Activated B cell treated with CpG ODN at 0.5 μM for 24 hours (primary cell): ENCODE measurements at places on chromosomes 7 and 10. TPM values are rescaled to one million over a fixed set of nuclear protein-coding genes. Genes with fewer than 3 reads are reported as not detected.

DNA sequence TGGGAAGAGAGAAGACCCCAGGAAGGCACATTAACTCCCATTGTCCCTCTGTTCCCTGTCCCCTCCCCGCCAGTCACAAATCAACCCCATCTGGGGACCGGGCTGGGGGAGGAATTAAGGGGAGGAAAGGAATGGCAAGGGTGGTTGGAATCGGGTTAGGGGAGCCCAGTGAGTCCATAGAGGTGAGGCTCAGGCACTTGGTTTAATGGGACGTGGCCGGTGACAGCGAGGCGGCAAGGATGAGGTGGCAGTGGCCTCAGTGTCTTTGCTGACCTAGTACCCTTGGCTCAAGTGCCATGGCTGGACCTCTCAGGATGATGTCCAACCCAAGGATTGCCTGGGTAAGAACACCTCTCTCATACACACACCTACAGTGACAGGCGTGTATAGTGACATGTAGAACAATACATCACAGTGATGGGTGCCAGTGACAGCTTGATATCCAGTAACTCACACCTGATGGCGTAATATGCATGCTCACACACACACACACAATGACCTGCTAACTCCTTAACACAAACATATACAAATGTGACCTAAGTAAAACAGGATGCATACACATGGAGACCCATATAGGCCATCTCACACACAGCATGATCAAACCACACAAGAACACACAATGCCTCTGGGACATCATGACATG lies 12.3 kb downstream of the KCNIP2 start:
- no peak for DNase-seq

SCART1 gene
- total RNA-seq, result 2.8 TPM in 2 replicates

ANLN gene
- total RNA-seq, result 0.29 and 0.73 TPM in 2 replicates

DNA sequence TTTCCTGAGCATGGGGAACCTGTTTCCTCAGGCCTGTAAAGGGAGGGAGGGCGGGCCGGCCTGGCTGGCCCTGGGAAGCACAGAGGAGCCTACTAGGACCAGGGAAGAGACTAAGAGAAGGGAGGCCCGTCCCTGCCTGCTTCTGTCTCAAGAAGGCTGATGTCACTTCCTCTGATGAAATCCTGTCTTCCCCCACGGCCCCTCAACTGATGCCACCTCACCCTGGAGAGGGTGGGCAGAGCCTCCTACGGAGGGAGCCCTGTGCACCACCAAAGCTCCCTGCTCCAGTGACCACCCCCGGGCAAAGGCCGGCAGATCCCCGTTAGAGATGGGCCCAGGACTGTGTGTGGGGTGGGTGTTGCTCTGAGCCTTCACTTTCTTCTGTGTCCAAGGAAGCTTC lies 1.0 kb upstream of the PILRA start:
- DNase-seq, result no peak

LIPM gene
- total RNA-seq, result not detected in 2 replicates

GRCh38 chr7:96532428-96532935 lies 177.2 kb downstream of the SEM1 start:
- no peak for DNase-seq

- DNase-seq, result no peak
These were observed 25.0 kb downstream of the ZFAND2A start for GRCh38 chr7:1134951-1135350.

STEAP4 gene
- 0.09 and 0.17 TPM in 2 replicates for total RNA-seq

DNA sequence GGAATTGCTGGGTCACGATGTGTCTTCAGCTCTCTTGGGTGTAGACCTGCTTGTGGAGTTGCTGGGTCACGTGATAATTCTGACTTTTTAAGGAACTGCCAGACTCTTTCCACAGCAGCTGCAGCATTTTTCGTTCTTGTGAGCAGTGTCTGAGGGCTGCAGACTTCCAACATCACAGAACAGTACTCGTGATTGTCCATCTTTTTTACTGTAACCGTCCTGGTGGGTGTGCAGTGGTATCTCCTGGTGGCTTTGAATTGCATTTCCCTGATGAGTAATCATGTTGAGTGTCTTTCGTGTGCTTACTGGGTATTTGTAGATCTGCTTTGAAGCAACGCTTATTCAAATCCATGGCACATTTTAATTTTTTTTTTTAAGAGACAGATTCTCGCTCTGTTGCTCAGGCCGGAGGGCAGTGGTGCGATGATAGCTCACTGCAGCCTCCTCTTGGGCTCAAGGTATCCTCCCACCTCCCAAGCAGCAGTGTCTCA lies 22.7 kb downstream of the INPP5A start:
- no peak for DNase-seq

GRCh38 chr10:85623342-85623741 lies 743.3 kb downstream of the GRID1 start:
- no peak for DNase-seq

DNA sequence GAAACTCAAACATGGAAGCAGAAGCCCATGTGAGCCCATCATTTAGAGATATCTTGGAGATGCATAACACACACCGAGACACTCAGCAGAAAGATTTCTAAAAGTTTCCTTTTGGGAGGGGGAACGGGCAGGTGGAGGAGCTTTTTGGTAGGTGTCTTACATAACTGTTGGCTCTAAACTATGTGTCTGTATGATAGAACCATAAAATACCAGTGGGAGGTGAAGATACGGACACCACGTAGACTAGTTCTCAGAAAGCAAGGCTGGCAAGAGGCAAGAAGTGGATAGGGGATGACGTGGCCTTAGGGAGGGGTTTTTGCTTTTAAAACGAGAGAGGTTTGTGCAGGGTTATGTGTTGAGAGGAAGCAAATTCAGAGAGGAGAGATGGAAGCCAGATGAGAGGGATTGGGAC lies 36.5 kb downstream of the IL15RA start:
- DNase-seq, result no peak

GRCh38 chr7:27239387-27240014 lies 3.1 kb upstream of the EVX1 start:
- DNase-seq, result no peak

- no peak for DNase-seq
These were observed 24.4 kb downstream of the SKIDA1 start for GRCh38 chr10:21501091-21501490.

MOGAT3 gene
- total RNA-seq, result not detected in 2 replicates

FAM25C gene
- not detected in 2 replicates for total RNA-seq

- DNase-seq, result no peak
These were observed 460.5 kb downstream of the RPS24 start for GRCh38 chr10:78494179-78494578.

AS3MT gene
- 0.31 and 0.46 TPM in 2 replicates for total RNA-seq

GRCh38 chr10:119395280-119396007 lies 147.1 kb downstream of the RGS10 start:
- peak; percentile 32 for DNase-seq

DNA sequence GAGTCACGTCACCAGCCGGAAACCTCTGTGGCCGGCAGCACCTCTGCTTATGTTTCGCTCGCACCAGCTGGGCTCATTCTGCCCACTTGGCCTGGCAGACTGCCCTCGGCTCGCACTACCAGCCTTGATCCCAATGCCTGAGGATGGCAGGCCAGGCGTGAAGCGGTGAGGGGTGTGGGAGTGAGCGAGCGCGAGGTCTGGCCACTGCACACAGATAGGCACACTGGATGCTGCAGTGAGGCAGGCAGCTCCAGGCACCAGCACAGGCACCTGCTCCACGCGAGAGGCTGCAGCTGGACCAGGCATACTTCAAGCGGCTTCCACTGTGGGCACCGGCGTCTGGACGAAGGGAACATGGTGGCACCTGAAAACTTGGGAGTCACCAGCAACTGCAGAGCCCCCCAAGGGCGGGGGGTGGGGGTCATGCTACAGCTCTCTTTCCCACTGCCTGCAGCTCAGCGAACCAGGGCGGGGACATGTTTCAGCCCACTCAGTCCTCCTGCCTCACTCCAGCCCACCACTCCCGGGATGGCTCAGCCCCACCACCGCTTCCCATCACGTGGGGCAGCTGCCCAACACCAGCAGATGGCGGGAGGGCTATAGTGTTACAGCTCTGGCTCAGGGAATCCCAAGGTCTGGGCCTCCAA lies 5.4 kb upstream of the DMTF1 start:
- no peak for DNase-seq

RBP3 gene
- not detected in 2 replicates for total RNA-seq

- DNase-seq, result no peak
These were observed 52.4 kb upstream of the TNS3 start for GRCh38 chr7:47634273-47634672.

NACAD gene
- total RNA-seq, result 0.33 and 0.93 TPM in 2 replicates

GRCh38 chr7:150373049-150373801 lies 4.6 kb downstream of the REPIN1 start:
- DNase-seq, result no peak

AKR1C8 gene
- not detected in 2 replicates for total RNA-seq

- DNase-seq, result no peak
These were observed 95.1 kb downstream of the PPP1R3C start for GRCh38 chr10:91537614-91538383.

- no peak for DNase-seq
These were observed 80.1 kb upstream of the CAPZA2 start for GRCh38 chr7:116782177-116782711.

SVOPL gene
- total RNA-seq, result not detected in 2 replicates

DNA sequence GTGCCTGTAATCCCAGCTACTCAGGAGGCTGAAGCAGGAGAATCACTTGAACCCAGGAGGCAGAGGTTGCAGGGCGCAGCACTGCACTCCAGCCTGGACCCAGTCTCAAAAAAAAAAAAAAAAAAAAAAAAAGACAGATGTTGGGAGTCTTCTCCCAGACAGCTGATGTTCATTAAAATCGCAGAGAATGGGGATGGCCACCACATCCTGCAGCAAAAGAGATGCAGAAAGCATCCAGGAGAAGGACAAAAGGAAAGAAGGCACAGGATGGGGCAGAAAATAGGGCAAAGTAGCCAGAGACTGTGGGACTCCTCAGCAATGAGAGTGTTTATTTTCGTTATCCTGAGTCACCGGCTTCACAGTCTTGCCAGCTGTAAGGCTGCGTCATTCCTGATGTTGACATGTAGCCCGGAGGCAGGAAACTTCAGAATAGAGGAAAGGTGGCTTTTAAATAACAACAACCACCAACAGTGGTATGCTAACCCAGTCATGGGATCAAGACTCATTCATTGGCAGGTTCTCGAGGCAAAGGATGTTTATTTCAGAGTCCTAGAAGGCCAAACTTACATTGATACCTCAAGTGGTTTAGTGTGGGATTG lies 149.5 kb upstream of the SVIL start:
- DNase-seq, result no peak

DNA sequence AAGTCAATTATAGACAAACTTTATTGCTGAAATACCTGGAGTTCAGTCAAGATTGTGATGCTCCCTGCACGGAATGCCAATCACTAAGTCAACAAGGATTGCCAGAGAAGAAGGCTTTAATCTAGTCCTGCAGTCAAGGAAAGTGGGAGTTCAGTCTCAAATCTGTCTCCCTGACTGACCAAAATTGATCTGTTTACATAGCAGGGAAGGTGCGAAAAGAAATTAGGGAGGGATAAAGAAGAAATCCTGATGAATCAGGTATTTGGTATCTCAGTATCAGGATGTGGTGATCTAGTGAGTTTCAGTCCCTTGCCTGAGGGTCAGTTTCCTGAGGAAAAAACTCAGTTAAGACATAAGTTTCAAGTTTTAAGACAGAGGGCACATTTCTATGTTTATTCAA lies 2.1 kb upstream of the AKR1D1 start:
- DNase-seq, result no peak

FHIP2A gene
- 16.5 and 20.2 TPM in 2 replicates for total RNA-seq

- no peak for DNase-seq
These were observed 40.6 kb upstream of the FAM3C start for GRCh38 chr7:121436688-121437087.

DNA sequence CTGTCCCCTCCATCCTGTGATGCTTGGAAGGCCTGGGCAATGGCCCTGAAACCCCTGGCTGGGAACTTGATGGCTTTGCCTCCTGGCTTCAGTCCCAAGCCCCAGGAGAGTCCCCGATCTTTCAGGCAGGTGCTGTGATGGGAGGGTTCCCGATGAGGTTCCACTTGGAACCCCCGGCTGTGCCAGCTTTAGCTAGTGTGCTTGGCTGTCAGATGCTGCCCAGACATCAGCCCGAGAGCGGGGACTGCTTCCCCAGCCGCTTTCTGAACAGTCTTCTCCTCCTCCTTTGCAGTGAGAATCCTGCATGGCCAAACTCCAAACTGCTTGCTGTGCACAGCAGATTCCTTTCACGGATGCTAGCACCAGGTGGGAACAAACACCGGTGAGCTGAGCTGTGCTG lies 58.1 kb downstream of the PKD1L1 start:
- no peak for DNase-seq

PNLIPRP1 gene
- total RNA-seq, result not detected in 2 replicates

DNA sequence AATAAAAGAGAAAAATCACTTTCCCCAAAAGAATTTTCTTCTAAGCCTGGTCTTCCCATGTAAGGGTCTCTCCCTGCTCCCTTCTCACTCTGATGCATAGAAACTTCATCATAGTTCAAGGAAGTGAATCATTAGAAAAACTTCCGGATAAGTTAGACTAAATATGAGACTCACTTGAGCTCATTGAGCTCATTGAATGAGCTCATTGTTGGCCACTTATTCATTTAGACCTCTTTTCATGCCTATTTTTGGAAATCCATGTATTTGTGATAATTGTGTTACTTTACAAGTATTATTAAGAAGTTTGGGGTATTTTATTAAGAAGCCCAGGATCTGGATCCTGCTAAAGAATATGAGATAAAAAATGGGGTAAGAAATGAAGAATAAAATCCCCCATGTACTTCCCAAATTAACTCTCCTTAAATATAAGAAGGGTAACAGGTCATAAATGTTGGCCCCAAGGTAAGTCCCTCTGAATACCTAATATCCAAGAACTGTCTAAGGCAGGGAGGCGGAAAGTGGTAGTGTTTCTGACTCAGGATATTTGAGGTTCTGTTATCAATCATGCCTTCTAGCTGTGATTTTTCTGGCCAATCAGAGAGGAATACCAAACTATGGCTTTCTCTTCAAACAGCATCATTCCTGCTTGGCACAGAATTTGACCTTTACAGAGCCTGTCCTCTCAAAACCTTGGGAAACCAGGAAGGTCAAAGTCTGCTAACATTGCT lies 236.5 kb upstream of the PTN start:
- DNase-seq, result no peak

- DNase-seq, result no peak
These were observed 12.3 kb downstream of the DDIT4 start for GRCh38 chr10:72285972-72286521.

MYL10 gene
- not detected in 2 replicates for total RNA-seq
